ENCODE measurements at places on chromosomes 4 and X.

- no peak for DNase-seq
Observed at GRCh38 chrX:134551376-134552048, 91.5 kb downstream of the HPRT1 start.

GRCh38 chrX:127726227-127726626 lies 326.0 kb downstream of the ACTRT1 start:
- no peak for DNase-seq

- no peak for DNase-seq
Observed at GRCh38 chr4:37825968-37826294, 555 bp upstream of the PGM2 start.

DNA sequence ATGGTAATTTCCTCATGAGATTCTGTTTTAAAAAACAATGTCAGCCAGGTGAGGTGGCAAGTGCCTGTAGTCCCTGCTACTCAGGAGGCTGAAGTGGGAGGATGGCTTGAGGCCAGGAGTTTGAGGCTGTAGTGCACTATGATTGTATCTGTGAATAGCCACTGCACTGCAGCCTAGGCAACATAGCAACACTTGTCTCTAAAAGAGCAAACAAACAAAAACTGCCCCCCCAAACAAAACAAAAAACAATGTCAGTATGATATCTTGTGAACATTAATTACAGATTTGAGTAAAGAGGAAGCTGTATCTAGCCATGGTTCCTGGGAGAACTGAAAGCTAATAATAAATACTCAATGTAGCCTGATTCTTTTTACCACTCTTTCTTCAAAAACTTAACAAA lies 6.8 kb upstream of the MSL3 start:
- no peak for DNase-seq

DNA sequence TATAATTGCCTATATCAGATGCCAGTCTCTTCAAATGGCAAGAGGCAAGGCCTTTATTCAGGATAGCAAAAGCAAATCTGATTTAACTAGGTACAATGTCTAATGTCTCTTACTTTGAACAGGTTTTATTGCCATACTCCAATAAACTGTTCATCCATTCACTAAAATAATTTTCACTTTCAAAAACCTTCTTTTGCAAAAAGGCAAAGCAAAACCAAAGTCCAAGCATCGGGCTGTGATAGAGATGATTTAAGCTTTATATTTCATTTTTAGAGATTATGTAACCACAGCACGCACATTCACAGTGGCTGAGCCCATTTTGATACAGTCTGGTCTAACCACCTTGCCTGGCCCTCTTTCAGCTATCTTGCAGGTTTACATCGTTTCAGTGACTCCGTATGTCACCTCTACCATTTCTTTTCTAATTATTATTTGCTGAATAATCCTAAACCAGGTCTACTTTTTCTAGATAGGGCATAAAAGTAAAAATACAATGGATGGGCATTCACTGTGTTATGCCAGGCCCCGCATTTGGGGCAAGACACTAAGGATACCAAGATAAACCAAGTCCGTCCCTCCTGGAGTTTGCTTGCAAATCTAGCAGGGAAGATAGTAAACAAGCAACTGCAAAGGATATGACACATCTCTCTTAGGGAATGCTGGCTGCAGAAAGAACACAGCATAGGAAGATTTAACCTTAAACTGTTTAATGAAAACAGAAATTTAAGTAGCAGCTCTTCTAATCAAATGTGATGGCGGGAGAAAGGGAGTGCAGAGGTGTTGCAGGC lies 1.8 kb downstream of the CASP3 start:
- DNase-seq: no peak

GRCh38 chr4:25838526-25838925 lies 24.3 kb downstream of the SEL1L3 start:
- DNase-seq: no peak

GRCh38 chr4:8340781-8341241 lies 71.3 kb downstream of the HTRA3 start:
- no peak for DNase-seq

GRCh38 chrX:130623518-130623917 lies 221.7 kb downstream of the RBMX2 start:
- DNase-seq: no peak

GRCh38 chr4:10584042-10584441 lies 100.5 kb downstream of the CLNK start:
- DNase-seq: no peak

DNA sequence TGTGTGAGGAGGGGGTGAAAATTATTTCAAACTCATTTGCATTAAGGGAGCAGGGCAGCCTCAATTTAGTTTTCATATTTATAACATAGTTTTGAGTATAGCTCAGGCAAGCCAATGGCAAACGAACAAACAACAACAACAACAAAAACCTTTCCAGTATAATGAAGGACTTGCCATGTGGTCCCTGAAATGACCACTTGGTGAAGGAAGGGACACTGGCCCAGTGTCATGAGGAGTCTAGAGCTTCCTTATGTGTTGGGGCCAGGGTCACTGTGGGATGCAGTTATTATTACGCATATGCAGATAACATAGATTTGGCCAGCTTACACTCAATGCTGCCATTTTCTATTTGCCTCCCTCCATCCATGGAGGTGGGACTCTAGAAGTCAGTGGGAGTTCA lies 23.3 kb downstream of the NKX3-2 start:
- no peak for DNase-seq

DNA sequence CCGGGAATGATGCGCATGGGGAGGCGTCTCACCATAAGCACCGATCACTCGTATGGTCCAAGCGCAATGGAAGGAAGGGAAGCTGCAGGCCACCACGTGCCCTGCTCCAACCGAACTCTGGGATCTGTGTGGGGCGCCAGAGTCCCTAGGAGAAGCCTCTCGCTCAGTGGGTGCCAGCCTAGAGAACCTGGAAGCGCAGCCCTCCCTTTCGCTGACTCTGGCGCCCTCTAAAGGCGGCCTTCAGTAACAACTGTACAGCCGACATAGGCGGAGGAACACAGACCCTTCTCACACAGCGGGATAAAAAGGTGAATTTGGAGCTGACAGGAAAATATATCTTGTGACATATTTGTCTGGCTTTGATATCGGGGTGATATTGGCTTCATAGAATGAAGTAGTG lies 76.0 kb downstream of the INTS6L start:
- no peak for DNase-seq

GRCh38 chr4:95250544-95251137 lies 298.1 kb downstream of the UNC5C start:
- no peak for DNase-seq

- DNase-seq: no peak
Observed at GRCh38 chr4:188332265-188332664, 193.0 kb downstream of the TRIML1 start.

DNA sequence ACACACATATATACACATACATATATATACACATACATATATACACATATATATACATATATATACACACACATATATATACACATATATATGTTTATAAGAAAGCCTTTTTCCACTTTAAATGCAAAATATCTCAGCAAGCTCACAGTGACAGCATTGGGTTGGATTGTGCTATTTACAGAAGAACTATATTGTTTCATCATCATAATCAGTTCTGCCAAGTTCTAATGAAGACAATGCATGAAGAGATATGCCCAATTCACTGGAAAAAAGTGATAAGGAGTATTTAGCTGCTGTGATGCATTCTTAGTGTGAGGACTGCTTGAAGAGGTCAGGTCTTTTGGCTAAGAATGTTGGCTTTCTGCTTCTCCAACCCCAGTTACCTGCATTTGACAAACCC lies 54.4 kb downstream of the RNF150 start:
- no peak for DNase-seq

DNA sequence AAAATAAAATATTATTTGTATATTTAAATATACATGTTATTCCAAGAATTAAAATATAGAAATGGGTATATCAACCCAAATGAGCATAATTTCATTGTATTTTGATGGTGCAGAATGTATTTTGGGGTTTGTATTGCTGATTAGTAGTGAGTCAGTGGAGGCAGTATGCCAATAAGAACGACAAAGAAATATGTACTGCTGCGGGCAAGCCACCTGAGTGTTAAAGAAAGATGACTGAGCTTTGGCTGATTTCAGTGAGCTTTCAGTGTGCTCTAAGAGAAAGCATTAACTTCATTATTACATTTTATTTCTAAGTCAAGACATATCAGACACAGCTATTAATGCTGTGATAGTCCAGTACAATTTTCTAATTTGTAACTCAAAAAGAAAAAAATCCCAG lies 297.8 kb downstream of the ANK2 start:
- DNase-seq: no peak

GRCh38 chr4:139419388-139419914 lies 34.5 kb upstream of the RAB33B start:
- DNase-seq: no peak

GRCh38 chrX:79035421-79035820 lies 90.2 kb downstream of the P2RY10 start:
- no peak for DNase-seq

DNA sequence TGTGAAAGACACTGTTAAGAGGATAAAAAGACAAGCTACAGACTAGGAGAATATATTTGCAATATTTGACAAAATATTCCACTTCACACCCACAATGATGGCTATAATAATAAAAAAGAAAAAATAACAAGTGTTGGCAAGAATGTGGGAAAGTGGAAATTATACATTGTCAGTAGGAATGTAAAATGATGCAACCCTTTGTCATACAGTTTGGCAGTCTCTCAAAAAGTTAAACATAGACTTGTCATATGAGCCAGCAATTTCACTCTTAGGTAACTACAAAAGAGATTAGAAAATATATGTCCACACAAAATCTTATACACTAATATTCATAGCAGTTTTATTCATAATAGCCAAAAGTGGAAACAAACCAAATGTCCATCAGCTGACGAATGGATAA lies 5.2 kb upstream of the RADX start:
- DNase-seq: no peak

- no peak for DNase-seq
Observed at GRCh38 chr4:21888195-21888976, 60.2 kb downstream of the KCNIP4 start.

GRCh38 chrX:72025236-72025770 lies 106.4 kb downstream of the RTL5 start:
- no peak for DNase-seq

DNA sequence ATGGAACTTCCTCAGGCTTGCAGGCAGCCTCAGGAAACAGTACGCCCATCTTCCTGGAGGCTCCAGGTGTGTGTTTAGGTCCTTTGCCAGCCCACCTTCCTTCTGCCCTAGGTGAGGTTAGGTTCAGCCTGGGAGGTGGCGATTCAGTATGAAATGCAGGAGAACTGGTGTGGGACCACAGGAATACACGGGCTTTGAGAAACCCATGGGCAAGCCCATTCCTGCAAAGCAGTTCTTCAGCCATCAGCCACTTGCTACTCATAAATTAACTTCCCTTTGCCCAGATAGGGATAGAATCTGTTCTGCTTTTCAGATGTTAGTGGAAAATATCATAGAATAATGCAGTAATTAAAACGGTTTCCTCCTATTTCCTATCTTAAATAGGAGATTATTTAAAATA lies 32.2 kb downstream of the TBC1D14 start:
- DNase-seq: no peak

DNA sequence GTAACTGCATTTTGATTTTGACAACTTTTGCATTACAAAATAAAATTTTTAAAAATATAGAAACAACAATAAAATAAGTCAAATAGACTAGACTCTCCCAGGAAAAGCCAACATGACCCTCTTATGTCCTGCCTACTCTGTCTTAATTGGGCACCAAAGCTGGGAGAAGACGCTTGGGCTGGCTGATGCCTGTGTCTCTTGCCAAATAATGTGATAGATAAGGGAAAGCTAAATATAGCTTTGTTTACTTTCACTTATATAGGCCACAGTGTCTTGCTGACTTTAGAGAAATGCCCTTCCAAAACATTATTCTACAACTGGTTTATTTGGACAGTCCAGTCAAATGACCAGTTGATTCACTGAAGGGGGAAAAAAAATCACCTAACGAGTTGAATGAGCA lies 54.2 kb downstream of the FMR1NB start:
- no peak for DNase-seq

GRCh38 chr4:24754571-24754970 lies 40.8 kb upstream of the SOD3 start:
- no peak for DNase-seq

- DNase-seq: no peak
Observed at GRCh38 chr4:119039779-119040178, 95.9 kb upstream of the MYOZ2 start.

GRCh38 chr4:57100979-57101651 lies 9.1 kb downstream of the IGFBP7 start:
- DNase-seq: no peak

DNA sequence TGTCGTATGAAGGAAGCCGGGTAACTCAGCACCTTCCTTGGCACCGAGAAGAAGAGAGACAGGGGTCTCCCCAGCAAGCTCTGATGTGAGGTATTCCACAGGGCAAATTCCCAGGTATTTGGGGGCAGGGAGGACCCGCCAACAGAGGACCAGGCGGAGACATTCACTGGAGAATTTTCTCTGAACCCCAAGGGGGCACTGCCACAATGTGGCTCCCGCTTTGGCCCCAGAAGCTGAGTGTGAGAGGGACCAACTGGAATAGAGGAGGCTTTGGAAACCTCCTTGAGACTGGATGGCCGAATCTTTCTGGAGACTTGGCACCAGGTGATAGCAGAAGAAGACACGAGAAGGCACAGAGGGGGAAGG lies 735 bp upstream of the GABRE start:
- DNase-seq: no peak

DNA sequence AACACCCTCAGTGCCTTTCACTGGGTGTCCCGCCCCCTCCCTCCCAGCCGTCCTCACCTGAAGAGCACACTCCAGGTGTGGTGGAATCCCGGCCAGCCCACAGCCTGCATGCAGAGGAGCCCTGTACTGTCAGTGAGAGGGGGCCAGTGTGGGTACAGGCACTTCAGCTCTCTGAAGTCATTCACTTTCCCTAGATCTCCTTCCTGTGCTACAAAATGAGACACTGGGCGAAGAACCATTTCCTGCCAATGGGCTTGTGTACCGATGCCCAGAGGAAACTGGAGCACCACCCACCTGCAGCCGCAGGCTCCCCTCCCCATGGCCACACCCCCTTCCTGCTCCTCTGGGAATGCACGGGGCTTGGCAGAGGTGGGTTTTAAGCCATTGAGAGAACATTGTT lies 73.9 kb upstream of the C4orf50 start:
- DNase-seq: no peak

GRCh38 chr4:76325072-76325471 lies 18.5 kb downstream of the STBD1 start:
- DNase-seq: no peak

DNA sequence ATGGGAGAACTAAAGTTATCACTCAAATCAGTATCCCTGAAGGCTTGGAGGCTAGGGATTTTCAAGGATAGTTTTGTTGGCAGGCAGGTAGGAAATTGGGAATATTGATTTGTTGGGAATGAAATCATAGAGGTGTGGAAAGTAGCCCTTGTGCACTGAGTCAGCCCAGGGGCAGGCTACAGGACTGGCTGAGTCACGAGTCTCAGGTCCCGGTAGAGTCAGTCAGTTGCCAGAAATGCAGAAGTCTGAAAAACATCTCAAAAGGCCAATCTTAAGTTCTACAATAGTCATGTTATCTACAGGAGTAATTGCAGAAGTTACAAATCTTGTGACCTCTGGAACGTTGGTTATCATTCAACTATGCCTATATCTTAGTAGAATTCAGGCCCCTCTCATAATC lies 153.1 kb downstream of the GC start:
- DNase-seq: no peak

- DNase-seq: no peak
Observed at GRCh38 chr4:147117431-147117830, 171.8 kb upstream of the TTC29 start.

- DNase-seq: no peak
Observed at GRCh38 chr4:156378033-156378665, 424.5 kb upstream of the CTSO start.

All from NCI-H774 (cell line).